ENCODE measurements at places on chromosomes 7 and 10. TPM values are rescaled to one million over a fixed set of nuclear protein-coding genes. Genes with fewer than 3 reads are reported as not detected.

The ZNF485 gene
- total RNA-seq = 5.7 TPM

The HOXA6 gene
- total RNA-seq = not detected

The PRKAR2B gene
- total RNA-seq = 1.0 TPM

The ANKRD2 gene
- not detected for total RNA-seq
